DMS153 (cell line): ENCODE measurements at places on chromosomes 2 and 18.

DNA sequence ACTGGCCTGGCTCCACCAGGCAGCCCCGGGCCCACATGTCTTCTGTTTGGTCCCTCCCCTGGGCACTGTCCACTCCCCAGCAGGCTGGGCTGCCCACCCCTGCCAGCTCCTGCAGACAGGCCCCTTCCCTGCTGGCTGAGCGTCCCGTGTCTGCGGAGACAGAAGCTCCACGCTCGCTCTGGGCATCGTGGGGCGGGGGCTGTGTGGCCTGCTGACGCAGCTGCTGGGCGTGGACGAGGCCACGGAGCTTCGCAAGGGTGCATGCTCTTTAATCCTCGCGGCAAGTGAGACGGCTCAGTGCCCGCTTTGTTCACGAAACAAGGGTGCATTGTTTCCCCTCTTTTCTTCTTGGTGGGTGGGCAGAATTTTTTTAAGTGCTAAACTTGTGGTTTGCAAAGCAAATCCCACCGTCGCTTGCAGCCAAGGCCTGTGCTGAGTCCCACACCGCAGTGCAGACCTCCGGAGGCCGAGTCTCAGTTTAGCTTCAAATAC lies 132.8 kb upstream of the CTDP1 start:
- no peak for DNase-seq

DNA sequence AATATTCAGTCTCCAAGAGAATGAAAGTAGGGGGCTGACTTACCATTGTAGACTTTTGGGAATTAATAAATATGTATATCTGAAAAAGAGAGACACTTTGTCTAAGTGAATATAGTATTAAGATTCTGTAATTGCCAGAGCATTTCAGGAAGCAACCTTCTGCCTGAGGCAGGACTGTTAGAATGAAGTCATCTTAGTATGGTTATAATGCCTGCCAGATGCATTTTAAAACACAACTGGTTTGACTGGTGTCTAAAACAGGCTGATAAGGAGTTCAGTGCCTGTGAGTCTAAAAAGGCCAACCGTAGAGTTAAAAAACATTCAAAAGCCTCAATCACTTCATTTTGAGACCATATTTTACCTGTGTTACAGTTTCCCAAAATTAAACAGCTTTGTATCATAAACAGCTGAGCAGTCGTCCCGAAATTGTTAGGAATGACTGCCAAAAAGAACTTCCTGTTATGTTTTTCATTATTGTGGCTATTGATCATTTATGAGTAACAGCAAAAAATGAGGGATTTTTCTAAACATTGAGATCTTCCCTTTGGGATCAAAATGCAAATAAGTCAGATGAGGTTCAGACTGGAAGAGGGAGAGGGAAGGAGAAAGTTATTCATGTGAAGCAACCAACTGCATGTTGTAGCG lies 443.9 kb downstream of the PID1 start:
- no peak for DNase-seq

DNA sequence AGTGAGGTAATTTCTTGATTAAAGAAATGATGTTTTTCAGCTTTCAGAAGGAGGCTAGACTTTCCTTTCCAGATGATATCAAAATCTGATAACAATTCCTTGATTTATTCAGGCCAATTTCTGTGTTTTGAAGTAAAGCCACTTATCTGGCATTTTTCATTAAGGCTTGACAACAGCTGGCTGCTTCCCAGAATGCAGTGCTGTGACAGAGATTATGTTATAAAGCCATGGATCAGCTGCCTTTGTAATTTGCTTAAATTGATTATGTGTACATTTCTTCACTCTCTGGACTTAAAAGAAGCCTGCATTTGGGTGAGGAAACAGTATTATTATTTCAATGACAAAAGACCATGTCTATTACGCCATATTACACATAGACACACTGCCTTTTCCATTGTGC lies 136.0 kb downstream of the PLCL1 start:
- no peak for DNase-seq

- DNase-seq = no peak
These were observed 128.7 kb upstream of the L3MBTL4 start for GRCh38 chr18:6543330-6543908.

DNA sequence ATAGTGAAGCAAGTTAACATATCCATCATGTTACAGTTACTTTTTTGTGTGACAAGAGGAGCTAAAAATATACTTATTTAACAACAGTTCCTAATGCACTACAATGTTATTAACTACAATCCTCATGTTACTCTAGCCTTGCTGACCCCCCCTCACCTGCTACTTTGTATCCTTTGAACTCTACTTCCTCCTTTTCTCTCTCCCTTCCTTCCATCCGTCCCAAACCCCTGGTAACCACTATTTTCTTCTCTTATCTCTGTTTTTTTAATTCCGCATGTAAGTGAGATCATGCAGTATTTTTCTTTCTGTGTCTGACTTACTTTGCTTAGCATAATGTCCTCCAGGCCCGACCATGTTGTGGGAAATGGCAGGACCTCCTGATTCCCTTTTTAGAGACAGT lies 59.4 kb downstream of the NPAS2 start:
- DNase-seq = no peak

DNA sequence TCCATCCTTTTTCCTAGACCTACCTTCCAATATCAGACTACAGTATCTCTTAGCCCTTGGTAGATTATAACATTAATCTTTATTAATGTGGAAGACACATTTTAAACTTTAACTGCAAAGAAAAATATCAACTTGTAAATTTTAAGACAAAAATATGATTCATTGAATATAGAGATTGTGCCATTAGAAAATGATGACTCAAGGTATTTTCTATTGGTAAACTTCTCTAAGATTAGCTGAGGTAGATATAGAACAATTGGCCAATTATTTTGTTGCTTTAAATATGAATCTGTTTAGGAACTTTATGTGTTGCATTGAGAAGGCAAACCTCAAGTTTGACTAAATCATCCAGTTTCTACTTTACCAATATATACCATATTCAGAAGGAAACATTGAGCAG lies 604.7 kb downstream of the CBLN2 start:
- DNase-seq = no peak
